PC-9 (cell line): ENCODE measurements at places on chromosomes 16 and 17. TPM values are rescaled to one million over a fixed set of nuclear protein-coding genes. Genes with fewer than 3 reads are reported as not detected.

HIC1 gene
- total RNA-seq, result 0.63 and 1.6 TPM in 2 replicates

ITGAL gene
- 0.50 TPM in 1 of 2 replicates, not detected in the other for total RNA-seq

DNA sequence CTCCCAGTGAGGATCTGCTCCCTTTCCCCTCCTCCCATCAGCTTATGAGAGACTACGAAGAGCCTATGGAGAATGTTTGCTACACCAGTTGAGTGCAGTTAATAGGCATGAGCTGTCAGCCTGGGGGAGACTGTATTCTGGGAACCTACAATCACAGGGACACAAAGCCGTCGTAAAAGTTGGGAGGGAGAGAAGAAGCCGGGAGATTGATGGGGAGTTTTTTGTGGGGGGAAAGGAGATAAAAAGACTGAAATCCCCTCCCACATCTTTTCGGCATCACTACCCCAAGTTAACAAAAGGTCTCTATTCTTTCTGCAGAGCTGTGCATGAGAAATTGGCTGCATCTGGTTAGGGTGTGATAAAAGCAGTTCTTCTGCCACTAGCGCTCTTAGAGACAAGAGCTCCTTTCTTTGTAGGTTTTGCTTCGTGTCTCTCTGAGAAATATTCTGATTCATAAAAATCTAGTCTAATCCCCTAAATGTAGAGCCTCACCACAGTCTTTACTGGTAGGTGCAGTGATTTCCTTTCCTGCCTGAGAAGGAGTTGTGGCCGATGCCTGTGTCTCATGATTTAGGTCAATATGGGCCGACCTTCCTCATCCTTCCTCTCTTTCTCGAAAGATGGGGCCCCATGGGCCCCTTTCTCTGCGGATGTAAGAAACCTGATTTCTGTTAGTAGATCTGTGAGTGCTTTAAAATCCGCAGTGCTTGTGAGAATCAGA, 77.4 kb downstream of the BPTF start:
- H3K27ac ChIP-seq, result no peak overlapping the region
- no peak for DNase-seq
- H3K36me3 ChIP-seq, result peaks cover 28% of the 10 kb centered on the region
- H3K27me3 ChIP-seq, result no peaks in the 10 kb centered on the region

DNA sequence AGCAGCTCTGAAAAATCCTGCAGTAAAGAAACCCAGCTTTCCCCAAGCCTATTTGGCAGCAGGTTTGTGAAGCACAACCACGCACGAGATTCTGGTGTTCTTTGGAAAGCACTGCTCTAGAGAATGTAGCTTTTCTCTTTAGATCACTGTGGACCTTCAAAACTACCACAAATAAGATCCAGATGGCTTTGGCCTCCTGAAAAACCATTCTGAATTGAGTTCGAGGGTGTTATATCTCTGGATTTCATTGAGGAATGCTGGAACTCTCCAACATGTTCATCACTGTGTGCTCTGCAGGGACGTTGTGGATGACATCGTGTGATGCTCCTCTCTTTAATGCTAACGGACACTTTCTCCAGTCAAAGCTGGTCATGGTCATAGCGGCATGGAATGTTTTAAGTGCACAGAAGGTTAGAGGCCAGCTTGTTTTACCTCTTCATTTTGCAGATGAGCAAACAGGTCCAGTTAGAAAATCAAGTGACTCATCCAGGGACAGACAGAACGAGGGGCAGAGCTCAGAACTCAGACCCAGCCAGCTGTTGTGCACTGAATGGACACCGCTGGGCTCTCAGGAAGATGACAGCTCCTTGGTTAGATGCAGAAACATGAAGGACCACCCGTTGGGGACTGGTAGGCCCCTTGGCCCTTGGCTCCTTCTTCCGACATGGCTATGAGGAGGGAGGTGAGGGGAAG, 37.2 kb downstream of the CCDC42 start:
- no peaks in the 10 kb centered on the region for H3K36me3 ChIP-seq
- no peak overlapping the region for H3K4me3 ChIP-seq
- peaks cover 35% of the 10 kb centered on the region for H3K27me3 ChIP-seq
- H3K4me1 ChIP-seq, result no peaks in the 10 kb centered on the region
- no peak overlapping the region for H3K27ac ChIP-seq
- DNase-seq, result no peak

DNA sequence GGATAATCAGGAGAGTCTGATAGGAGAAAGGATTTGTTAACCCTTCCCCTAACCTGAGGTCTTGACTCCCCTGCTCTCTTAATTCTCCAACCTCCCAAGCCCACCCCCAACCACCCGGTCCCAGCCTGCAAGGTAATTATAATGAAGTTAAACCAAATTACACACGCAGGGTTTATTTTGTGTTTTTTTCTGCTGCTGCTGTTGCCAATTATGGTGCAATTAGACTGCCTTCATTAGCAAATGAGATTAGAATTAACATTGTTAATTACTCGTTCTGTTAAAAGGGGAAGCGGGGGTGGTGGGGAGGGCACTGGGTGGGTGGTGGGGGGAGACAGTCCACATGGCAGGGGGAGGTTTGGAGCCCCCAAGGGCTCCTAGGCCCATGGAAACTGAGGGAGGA, 128.9 kb downstream of the CCT6B start:
- H3K4me3 ChIP-seq, result no peak overlapping the region
- no peaks in the 10 kb centered on the region for H3K4me1 ChIP-seq
- H3K27ac ChIP-seq, result no peak overlapping the region
- DNase-seq, result no peak
